Sigmoid colon (tissue), 7 donors: ENCODE measurements at places on chromosomes 12 and 14. TPM values are rescaled to one million over a fixed set of nuclear protein-coding genes. Genes with fewer than 3 reads are reported as not detected.

Gene NR1H4
- not detected for total RNA-seq

DNA sequence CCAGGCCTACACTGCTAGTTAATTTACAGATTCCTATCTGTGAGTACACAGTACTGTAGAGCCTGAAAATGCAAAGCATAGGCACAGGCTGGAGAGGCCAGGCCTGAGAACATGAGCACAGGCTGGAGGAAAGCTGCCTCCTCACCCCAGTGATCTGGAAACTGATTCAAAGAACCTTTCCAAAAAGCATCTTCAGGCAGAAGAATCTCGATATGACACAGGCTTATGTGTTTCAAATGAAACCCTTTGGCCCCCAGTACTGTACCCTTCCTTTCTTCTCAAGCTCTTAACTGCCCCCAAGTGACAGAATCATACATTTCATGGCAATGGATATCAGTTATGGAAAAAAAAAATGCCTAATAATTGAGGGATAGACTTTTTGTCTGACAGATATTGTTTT lies 122.0 kb downstream of the KCNC2 start:
- no peak for DNase-seq

DNA sequence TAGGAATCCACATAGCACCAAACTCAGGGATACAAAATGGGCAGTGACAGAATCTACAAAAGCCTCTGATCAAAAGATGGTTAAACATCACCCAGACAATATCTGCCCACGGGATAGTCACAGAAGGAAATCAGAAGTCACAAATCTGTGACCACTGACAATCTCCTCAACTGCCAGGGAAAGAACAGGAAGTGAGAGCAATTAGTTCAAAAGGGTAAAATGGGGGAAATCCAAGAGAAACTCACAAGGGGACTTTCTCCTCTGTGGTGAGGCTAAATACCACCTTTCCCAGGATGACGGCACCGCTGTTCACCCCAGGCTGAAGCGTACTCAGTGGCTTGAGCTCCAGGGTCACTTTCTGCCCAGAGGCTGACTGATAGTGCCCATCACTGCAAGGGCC lies 10.7 kb downstream of the TTC5 start:
- no peak for DNase-seq

Gene ORAI1
- total RNA-seq = 12.2 TPM

Gene TMEM132C
- total RNA-seq = 1.7 TPM

- DNase-seq = no peak
Measured at GRCh38 chr12:120950807-120951206, 27.5 kb upstream of the HNF1A start.

Gene PPP1CC
- total RNA-seq = 201 TPM

Gene HCAR3
- 0.14 TPM for total RNA-seq

Gene FAM222A
- total RNA-seq = 2.2 TPM

DNA sequence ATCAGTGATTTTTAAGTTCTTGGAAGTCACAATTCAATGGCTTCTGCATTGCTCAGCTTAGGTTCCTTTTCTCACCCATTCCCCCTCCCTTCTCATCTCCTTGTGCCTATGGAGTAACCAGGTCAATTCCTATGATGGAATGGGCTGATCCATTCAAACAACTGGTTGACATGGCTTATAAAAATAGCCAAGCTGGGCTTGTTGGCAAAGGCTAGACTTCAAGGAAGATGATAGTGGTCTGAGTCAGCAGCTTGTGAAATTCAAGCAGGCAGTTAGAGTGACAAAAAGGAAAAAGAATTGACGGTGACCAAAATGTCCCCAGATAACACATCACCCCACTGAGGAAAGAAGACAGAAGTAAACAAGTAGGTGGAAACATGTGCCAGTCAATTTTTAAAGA lies 119.9 kb upstream of the PCED1B start:
- no peak for DNase-seq

DNA sequence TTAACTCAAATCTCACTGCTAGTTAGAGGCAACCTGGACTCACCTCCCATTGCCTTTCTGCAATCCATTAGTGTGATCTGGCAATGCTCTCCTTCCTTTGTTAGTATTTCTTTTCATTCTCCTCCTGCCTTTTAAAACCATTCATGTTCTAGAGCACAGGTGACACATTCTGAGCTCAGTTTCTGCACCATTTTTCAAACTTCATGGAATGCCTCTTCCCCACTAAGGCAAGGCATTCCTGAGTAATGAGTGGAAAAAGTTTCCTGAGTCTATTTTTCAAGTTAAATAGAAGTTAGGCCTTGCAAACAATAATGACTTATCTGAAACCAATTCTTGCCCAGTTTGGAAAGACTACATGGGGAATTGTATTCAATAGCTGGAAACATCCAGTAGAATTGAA lies 1001.8 kb downstream of the BCL11B start:
- no peak for DNase-seq

DNA sequence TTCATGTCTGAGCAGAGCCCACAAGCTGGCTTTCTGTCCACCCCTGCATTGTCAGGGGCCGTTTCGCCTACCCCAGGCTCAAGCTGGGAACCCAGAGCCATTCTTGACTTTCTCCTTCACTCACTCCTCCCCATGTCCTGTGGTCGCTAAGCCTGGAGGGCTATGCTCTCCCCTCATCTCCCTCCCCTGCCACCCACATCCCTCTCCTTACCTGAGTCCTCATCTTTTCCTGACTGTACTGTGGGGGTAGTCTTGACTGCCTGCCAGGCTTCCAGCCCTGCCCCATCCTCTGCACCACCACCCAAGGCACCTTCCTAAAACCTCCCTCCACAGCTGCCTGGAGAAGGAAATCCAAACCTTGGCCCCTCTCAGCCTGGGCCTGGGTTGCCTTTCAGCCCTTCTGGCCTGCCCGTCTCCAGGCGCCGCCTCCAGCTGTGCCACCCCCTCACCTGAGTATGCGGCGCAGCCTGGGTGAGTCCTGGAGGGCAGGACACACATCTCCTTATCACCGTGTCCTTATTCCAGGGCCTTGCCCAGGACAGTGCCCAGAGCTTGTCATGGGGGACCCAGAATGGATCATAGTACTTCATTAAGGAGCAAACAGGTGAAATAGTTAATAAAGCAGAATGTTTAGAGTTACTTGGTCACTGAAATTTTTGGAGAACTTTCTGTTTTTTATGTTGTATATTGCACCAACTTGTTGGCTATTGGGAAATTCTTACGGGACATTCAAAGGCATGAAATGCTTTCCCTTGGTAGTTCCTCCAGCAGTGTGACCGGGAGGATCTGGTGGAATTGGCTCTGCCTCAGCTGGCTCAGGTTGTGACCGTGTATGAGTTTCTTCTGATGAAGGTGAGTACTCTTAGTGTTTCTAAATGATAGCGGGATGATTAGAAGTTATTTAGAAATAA lies 14.5 kb downstream of the ZNF839 start:
- no peak for DNase-seq

Gene TRIM9
- 21.0 TPM for total RNA-seq

- DNase-seq = no peak
Measured at GRCh38 chr12:93090731-93091172, 161.7 kb upstream of the EEA1 start.

Gene CEBPE
- not detected for total RNA-seq

- DNase-seq = no peak
Measured at GRCh38 chr12:4282892-4283511, 9.4 kb downstream of the CCND2 start.

GRCh38 chr12:72264548-72265175 lies 7.5 kb upstream of the TRHDE start:
- DNase-seq = no peak

Gene SSTR1
- 0.27 TPM for total RNA-seq

GRCh38 chr12:96359328-96359727 lies 40.9 kb downstream of the CDK17 start:
- no peak for DNase-seq

GRCh38 chr12:41186026-41186425 lies 2.1 kb upstream of the PDZRN4 start:
- no peak for DNase-seq

Gene INHBC
- total RNA-seq = not detected

DNA sequence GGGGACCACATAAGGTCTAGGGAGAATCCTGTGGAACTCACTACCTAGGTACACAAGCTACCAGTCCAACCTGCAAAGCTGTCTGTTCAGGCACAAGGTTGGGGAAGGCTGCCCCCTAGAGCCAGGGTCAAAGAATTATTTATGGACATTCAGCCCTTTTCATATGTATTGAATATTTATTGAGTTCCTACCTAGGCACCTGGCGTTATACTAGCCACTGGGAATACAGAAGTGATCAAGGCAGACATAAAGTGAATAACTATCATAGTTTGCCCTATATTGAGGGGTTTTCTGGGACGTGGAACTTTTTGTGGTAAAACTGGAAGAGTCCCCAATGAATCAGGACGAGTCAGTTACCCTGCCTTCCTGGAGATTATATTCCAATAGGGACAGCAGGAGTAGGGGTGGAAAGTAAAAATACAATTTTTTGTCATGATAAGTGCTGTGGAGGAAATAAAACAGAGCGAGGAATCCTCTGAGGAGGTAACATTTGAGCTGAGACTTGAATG lies 5.8 kb upstream of the SLC48A1 start:
- no peak for DNase-seq

Gene DTX3
- 52.8 TPM for total RNA-seq

GRCh38 chr12:45214749-45215418 lies 1.0 kb upstream of the ANO6 start:
- no peak for DNase-seq

DNA sequence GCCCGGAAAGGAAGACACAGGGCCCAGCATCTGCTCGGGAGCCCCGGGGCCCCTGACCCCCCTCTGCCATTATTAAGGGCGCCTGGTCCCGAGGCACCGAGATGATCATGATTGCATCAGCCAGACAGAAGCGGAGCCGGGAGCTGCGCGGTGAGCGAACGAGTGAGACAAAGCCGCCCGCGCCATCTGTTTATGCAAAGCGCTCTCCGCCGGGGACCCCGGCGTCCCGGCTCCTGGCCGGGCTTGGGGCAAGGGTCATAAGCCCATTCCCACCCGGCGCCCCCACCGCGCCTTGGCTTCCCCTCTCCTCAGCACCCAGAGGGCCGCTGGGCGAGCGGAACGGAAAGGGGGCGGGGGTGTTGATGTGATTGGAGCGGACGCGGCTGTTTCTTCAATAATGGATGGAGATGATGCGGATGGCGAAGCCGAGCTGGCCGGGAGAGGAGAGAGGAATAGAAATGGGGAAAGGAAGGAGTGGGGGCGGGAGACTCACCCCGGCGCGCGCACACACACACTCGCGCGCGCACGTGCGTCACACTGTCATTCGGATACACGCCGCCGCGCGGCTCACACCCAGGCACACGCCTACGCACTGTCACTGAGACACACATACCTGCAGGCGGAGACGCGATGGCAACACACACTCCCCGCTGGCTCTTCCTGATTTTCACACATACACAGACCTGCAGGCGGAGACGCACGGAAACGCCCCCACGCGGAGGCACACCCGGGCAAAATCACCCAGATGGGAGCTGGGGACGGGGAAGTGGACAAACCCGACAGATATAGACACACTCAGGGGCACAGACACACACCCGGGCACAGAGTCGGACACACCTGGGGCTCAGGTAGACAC lies 10.7 kb downstream of the STAC3 start:
- peak; percentile 77 for DNase-seq

GRCh38 chr12:64773386-64773785 lies 14.2 kb upstream of the GNS start:
- DNase-seq = no peak

- no peak for DNase-seq
Measured at GRCh38 chr14:29316936-29317335, 550.3 kb downstream of the FOXG1 start.

DNA sequence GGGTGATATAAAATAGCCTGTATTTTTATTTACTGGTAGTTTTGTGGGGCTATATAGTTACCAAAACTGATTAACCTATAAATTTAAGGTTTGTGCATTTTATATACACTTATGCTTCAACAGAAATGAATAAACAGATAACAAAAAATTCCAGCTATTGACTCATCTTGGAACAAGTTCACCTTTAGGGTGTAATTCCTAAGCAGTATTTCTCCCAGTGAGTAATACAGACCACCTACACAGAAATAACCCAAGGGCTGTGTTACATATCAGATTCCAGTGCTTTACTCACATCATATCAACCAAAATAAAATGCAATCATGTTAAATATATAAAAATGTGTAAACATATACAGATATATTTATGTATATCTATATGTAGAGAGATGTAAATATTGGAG lies 345.6 kb downstream of the ADAMTS20 start:
- no peak for DNase-seq

GRCh38 chr14:94887591-94887990 lies 117.7 kb upstream of the GSC start:
- no peak for DNase-seq

GRCh38 chr12:119649202-119649808 lies 18.6 kb upstream of the PRKAB1 start:
- DNase-seq = no peak

Gene PTPN6
- total RNA-seq = 10.0 TPM

DNA sequence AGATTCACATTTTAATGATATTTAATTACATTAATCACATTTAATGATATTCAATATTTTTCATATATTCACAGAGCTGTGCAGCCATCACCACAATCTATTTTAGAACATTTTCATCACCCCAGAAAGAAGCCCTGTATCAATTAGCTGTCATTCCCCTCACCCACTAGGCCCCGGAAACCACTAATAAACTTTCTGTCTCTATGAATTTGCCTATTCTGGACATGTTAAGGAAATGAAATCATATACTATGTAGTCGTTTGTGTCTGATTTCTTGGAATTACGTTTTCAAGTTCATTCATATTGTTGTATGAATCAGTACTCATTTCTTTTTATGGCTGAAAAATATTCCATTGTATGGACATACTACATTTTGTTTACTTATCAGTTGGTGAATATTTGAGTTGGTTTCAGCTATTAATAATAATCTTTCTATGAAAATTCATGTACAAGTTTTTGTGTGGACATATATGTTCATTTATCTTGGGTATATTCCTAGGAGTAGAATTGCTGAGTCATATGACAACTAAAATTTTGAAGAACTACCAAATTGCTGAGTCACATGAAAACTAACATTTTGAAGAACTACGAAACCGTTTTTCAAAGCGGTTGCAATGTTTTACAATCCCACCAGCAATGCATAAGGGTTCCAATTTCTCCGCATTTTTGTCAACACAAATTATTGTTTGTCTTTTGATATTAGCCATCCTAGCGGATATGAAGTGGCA lies 11.7 kb upstream of the OTOGL start:
- no peak for DNase-seq

DNA sequence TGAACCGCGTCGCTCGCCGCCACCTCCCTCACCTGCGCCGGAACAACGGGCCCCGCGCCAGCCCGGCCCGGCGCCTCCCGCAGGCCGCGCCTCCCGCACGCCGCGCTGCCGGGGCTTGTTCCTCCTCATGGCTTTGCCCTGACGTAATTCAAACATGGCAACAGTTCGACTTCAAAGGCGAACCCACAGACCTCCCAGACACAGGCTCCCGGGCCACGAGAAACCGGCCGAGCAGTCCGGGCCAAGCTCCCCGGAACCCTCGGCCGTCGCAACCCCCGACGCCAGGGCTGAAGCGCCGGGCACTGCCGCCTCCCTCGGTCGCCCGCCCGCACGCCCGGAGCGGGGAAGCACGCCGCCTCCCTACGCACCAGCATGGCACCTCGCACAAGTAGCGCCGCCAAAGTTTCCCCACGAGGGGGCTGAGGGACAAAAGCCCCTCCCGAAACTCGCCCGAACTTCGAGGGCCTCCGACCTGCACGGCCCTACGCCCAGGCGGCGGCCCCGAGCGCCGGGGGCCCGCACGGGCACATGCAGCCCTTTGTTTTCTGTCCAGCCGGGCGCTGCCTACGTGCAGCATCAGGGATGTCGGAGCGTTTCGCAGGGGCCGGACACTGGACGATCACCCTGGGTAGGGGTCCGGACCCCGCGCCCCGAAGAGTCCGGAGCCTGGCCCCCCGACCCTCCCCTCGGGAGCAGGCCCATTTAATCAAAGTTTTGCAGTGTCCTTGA lies 1.7 kb downstream of the SINHCAF start:
- DNase-seq = peak; percentile 86

GRCh38 chr12:90399357-90399756 lies 555.6 kb downstream of the CCER1 start:
- DNase-seq = no peak
